ENCODE measurements at places on chromosomes 6 and 20.

DNA sequence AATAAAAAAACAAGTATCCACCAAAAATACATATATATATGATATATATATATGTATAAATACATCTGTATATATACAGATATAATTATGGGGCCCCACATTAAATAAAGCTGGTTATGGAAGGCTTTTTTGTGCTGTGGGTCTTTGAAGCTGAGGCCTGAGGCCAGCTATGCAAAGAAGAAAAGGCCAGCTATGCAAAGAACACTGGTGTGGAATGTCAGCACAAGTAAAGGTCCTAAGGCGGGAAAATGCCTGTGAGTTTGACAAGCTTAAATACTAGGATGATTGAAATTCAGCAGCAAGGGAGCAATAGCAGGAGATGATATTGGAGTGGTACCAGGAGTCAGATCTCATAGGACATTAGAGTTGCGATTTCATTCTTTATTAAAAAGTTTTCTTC, 25.2 kb downstream of the ADGRF1 start:
- no peak for DNase-seq

GRCh38 chr20:15886250-15886649, 687.0 kb downstream of the KIF16B start:
- DNase-seq: no peak

DNA sequence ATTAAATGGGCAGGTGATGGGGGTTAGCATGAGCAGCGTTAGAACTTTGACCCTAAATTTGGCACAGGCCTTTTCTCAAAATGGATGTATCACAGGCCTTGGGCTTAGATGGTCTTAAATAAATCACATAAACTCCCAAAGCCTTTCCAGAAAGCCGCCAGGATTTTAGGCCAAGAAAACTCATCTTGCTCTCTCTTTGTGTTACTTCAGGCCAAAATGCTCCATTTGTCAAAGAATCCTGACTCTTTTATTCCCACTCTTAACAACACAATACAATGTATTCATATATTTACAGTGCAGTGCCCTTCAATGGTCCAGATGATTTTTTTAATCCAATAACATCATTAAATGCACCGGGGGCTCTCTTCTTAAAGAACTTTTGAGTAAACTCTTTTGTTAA, 5.9 kb upstream of the TCP11 start:
- peak; percentile 30 for DNase-seq

DNA sequence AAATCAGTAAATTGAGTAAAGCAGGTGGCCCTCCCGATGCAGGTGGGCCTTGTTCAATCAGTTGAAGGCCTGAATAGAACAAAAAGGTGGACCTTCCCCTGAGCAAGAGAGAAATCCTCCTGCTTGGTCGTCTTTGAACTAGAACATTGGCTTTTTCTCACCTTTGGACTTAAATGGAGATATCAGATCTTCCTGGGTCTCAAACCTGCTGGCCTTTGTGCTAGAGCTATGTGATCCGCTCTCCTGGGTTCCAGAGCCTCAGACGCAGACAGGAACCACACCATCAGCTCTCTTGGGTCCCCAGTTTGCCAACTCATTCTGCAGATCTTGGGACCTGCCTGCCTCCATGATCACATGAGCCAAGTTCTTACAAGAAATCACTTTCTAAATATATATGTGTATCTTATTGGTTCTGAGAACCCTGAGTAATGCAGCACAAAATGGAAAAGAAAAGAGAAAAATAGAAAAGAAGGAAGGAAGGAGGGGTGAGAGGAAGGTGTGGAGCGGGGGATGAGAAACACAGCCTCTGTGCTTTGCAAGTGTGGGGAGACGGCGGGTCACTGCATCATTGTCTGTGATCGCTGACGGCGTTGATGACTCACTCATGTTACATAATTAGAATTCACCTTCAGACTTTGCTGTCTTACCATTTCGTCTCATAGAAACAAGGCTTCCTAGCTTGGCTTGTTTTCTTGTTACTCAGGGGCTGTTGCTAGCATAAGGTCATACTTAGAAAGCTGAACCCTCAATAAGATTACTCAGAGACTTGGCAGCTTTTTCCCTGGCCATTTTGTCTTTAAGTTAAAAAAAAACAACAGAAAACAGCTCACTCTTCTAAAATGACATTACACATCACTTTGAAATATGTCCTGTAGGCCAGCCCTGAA, 85.7 kb upstream of the NEDD9 start:
- DNase-seq: no peak

- no peak for DNase-seq
These were observed 137.8 kb downstream of the MYB start for GRCh38 chr6:135318738-135319469.

Measured in spinal cord (tissue), 10 donors.